Left lung (tissue), 14 donors: ENCODE measurements at places on chromosomes 6 and 20. TPM values are rescaled to one million over a fixed set of nuclear protein-coding genes. Genes with fewer than 3 reads are reported as not detected.
A peak's percentile ranks its signal among the peaks of the same experiment; 100 is the strongest.

GNAS-AS1 gene
- 0.92 TPM for polyA plus RNA-seq

ZNF343 gene
- 17.4 TPM for polyA plus RNA-seq

CALHM5 gene
- 4.8 TPM for polyA plus RNA-seq

HLA-B gene
- 364 TPM for polyA plus RNA-seq

FOXO3 gene
- 62.7 TPM for polyA plus RNA-seq

GRCh38 chr6:159494586-159494972 lies 198.5 kb downstream of the SOD2 start:
- DNase-seq, result no peak
- H3K4me1 ChIP-seq, result peaks cover 4% of the 10 kb centered on the region
- H3K27ac ChIP-seq, result no peak overlapping the region

DNA sequence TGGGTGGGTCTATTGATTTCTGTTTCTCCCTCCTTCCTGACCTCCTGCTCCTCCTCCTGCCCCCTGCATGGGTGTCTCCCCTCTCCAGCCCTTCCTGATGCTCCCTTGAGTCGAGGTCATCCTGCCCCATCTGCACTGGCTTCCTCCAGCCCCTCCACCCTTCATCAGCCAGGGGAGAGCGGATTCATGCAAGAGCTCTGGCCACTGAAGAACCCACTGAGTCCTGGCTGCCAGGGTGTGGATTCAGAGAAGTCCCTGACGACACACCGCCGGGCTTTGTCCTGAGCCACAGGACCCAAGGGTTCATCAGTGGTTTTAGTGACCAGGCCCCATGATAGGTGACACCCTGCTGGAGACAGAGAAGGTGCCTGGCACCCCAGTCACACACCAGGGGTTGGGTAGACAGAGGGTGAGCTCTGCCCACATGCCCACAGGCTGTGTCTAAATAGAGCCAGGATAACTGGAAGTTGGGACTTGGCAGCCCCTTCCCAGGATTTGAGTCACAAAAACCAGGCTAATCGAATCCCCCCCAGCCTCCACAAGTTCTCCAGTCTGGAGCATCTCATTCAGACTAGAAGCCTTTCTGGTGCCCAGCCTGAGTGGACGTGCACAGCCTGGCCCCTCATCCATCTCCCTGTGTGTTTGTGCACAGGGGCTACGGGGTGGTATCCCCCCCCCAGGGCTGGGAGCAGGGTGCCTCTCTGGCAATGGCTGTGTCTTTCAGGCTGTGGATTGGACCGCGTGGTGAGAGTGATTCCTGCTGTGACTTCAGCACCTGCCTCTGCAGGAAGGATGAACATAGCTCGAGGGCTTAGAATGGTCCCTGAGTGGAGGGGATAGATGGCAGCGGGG lies 1.2 kb downstream of the GFRA4 start:
- peaks cover 26% of the 10 kb centered on the region for H3K27me3 ChIP-seq
- no peaks in the 10 kb centered on the region for H3K4me1 ChIP-seq
- H3K4me3 ChIP-seq, result no peak overlapping the region
- H3K36me3 ChIP-seq, result no peaks in the 10 kb centered on the region
- H3K27ac ChIP-seq, result no peak overlapping the region

DNA sequence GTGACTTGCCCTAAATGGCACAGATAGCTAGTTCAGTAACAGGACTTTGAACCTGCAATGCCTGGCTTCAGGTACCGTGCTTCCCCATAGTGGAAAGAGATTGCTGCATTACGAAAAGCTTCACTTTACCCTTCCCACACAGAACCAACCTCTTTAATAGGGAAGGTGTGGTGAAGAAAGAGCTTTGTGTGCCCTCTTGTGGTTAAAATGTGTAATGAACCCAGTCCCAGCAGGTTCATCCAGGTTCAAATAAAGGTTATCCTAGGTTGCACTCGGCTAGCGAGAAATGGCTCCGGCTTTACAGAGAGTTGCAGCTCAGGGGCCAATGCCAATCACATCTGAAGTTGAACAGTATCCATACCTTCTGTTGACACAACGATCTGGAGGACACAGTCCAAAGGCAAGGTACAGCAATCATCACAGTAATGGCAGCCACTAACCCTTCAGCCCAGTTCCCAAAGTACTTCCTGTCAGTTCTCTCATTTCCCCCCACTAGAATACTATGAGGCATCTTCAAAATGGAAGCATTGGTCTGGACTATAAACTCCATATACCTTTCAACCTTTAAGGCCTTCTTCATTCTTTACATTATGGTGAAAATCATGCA lies 3.0 kb downstream of the DEFB115 start:
- H3K36me3 ChIP-seq, result no peaks in the 10 kb centered on the region
- no peak overlapping the region for H3K4me3 ChIP-seq
- H3K4me1 ChIP-seq, result no peaks in the 10 kb centered on the region
- no peak for DNase-seq

DNA sequence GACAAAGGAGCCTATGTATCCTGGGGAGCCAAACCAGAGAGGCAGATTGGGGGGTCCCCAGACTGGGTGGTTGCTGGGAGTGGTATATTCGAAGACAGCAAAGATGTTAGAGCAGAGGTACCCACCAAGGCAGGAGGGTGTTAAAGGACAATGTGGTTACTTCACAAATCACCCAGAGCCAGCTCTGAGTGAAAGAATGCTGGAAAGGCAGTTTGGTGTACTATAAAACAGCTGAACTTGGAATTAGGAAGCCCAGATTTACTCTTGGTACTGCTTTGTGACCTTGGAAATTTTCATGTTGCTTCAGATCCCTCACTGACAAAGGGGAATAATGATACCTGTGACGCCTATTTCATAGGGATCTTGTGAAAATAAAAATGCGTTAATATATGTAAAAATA lies 121.6 kb downstream of the CD164 start:
- H3K36me3 ChIP-seq, result no peaks in the 10 kb centered on the region
- H3K4me1 ChIP-seq, result no peaks in the 10 kb centered on the region
- no peaks in the 10 kb centered on the region for H3K27me3 ChIP-seq
- no peak overlapping the region for H3K4me3 ChIP-seq
- no peak overlapping the region for H3K27ac ChIP-seq
- DNase-seq, result no peak

- no peak for DNase-seq
- no peaks in the 10 kb centered on the region for H3K27me3 ChIP-seq
- H3K4me1 ChIP-seq, result peaks cover 7% of the 10 kb centered on the region
- no peak overlapping the region for H3K4me3 ChIP-seq
- H3K36me3 ChIP-seq, result no peaks in the 10 kb centered on the region
- no peak overlapping the region for H3K27ac ChIP-seq
These were observed 6.9 kb upstream of the RAET1E start for GRCh38 chr6:149904661-149905370.

GRCh38 chr6:52964318-52964717 lies 30.8 kb downstream of the GSTA4 start:
- H3K4me1 ChIP-seq, result no peaks in the 10 kb centered on the region
- no peak overlapping the region for H3K4me3 ChIP-seq
- H3K27ac ChIP-seq, result no peak overlapping the region
- H3K36me3 ChIP-seq, result no peaks in the 10 kb centered on the region

- no peak for DNase-seq
- H3K4me3 ChIP-seq, result no peak overlapping the region
- no peaks in the 10 kb centered on the region for H3K36me3 ChIP-seq
- H3K27ac ChIP-seq, result no peak overlapping the region
- no peaks in the 10 kb centered on the region for H3K27me3 ChIP-seq
These were observed 147.5 kb upstream of the TSHZ2 start for GRCh38 chr20:52824494-52825216.

- peaks cover 59% of the 10 kb centered on the region for H3K4me1 ChIP-seq
- H3K27me3 ChIP-seq, result no peaks in the 10 kb centered on the region
- peak overlapping the region; percentile 31 for H3K27ac ChIP-seq
- H3K36me3 ChIP-seq, result no peaks in the 10 kb centered on the region
These were observed 227.6 kb downstream of the ALDH8A1 start for GRCh38 chr6:134722200-134722870.

- peak; percentile 46 for DNase-seq
- H3K4me1 ChIP-seq, result peaks cover 13% of the 10 kb centered on the region
- H3K4me3 ChIP-seq, result no peak overlapping the region
- no peaks in the 10 kb centered on the region for H3K36me3 ChIP-seq
- H3K27ac ChIP-seq, result no peak overlapping the region
- no peaks in the 10 kb centered on the region for H3K27me3 ChIP-seq
These were observed 43.6 kb upstream of the IYD start for GRCh38 chr6:150325066-150325772.

DNA sequence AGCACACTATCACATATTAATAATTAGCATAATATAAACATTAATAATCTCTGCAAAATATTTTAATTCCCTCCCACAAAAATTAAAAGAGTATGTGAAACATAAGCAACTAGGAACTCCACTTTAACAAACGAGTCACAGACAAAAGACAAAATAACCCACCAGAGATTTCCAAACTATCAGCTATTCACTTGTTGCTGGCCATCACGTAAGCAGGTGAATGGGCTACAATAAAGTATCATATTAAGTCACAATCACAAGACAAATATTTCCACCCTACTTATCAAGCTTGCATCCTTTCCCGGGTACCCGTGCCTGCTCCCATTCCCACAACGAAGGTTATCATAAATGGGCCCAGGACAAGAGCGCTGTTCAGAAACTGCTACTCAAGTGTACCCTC lies 2.5 kb downstream of the HDAC2 start:
- no peaks in the 10 kb centered on the region for H3K27me3 ChIP-seq
- H3K4me3 ChIP-seq, result no peak overlapping the region
- no peak overlapping the region for H3K27ac ChIP-seq
- peaks cover 17% of the 10 kb centered on the region for H3K4me1 ChIP-seq
- DNase-seq, result no peak

DNA sequence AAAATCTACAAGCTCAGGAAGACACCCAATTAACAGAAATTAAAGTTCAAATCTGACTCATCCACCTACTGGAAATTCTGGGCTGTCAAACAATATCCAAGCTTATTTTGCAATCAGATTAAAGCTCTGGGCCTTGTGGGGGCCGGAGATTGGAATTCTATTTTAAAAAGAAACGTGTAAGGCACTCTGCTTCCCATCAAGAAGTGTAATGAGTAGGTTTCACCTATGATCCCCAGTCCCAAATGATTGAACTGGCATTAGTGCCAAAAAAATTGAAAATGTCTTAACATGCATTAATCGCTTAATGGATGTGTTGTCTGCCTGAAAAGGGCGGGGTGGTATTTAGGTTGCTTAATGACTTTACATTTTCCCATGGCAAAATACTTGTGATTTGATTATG lies 542.4 kb upstream of the BTBD3 start:
- no peaks in the 10 kb centered on the region for H3K27me3 ChIP-seq
- DNase-seq, result no peak
- H3K27ac ChIP-seq, result no peak overlapping the region
- no peaks in the 10 kb centered on the region for H3K4me1 ChIP-seq
- H3K4me3 ChIP-seq, result no peak overlapping the region

DNA sequence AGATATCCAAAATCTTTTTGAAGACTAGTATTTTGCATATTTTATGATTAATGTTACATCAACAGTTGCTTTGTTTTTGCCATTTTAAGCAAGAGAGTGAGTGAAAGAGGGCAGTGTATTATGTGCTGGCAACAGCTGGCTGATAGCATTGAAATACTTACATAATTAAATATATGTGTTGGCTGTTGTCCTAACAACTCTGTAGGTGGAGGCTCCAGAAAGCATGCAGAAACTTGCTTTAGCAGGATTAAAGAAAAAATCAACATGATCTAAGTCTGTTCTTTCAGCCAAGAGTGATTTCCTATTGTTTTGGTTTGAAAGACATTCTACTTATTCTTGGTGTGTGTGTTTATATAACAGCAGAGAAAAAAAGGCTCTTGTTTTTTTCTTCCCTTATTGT lies 127.5 kb downstream of the CDKAL1 start:
- DNase-seq, result peak; percentile 44
- H3K27ac ChIP-seq, result no peak overlapping the region
- no peaks in the 10 kb centered on the region for H3K4me1 ChIP-seq
- H3K4me3 ChIP-seq, result no peak overlapping the region
- H3K36me3 ChIP-seq, result no peaks in the 10 kb centered on the region

DNA sequence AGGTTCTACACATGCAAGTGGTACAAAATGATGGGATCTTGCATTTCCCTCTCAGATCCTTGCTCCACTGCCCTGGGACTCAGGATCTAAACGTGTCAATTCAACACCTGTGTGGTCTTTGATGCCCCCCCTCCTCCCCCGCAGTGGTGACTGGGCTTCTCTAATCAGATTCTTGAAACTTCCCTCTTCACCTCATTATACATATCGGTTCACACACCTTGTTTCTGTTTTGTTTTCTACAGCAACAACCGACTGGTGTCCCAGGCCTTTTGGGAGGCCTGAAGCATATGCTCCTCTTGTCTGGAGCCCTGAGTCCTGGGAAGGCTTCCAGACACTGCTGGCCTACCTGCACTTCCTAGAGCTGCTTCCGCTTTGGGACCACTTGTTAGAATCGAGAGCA lies 20.0 kb downstream of the SAMD3 start:
- DNase-seq, result no peak
- no peak overlapping the region for H3K4me3 ChIP-seq
- H3K4me1 ChIP-seq, result no peaks in the 10 kb centered on the region

DNA sequence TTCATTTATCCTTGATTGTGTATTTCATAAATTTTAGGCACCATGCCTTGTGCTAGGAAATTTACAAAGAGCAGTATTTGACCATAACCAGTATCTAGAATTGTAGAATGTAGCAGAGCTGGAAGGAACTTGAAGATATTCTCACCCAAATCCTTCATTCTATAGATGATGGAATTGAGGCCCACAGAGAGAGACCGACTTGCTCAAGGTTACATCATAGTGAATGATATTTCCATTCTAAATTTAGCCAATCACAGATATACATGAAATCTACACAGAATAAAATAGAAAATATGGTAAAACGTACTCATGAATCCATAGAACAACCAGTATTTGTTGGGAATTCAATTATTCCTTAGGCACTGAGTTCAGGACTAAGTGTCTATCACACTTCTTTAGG lies 10.9 kb upstream of the SGK1 start:
- H3K4me1 ChIP-seq, result no peaks in the 10 kb centered on the region
- no peak for DNase-seq
- H3K27ac ChIP-seq, result no peak overlapping the region
- H3K4me3 ChIP-seq, result no peak overlapping the region

GRCh38 chr6:143126574-143126941 lies 65.9 kb downstream of the AIG1 start:
- H3K4me1 ChIP-seq, result no peaks in the 10 kb centered on the region
- H3K4me3 ChIP-seq, result no peak overlapping the region
- no peak overlapping the region for H3K27ac ChIP-seq

DNA sequence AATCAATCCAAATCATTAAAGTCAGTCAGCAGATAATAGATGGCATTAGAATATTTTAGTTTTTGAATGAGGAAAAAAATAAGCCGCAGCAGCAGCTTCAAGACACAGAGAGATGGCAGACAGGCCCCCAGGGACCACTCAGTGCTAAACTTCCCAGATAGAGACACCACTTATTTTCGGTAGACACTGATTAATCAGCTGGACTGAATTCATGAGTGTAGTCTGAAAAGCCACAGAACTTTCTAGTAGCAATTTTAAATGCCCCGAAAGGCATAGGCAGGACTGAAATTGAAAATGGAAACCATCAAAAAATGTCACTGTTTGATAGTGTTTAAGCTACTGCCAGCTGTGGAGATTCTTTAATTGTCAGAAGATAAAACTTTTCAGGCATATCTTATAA lies 3.1 kb upstream of the CLDN20 start:
- no peak for DNase-seq
- no peaks in the 10 kb centered on the region for H3K27me3 ChIP-seq
- H3K4me3 ChIP-seq, result no peak overlapping the region
- no peaks in the 10 kb centered on the region for H3K4me1 ChIP-seq
- no peaks in the 10 kb centered on the region for H3K36me3 ChIP-seq

GRCh38 chr6:20722455-20722854 lies 188.2 kb downstream of the CDKAL1 start:
- H3K4me3 ChIP-seq, result no peak overlapping the region
- no peaks in the 10 kb centered on the region for H3K4me1 ChIP-seq
- no peak for DNase-seq
- H3K36me3 ChIP-seq, result no peaks in the 10 kb centered on the region

GRCh38 chr6:36109092-36109491 lies 21.2 kb upstream of the MAPK13 start:
- no peak overlapping the region for H3K27ac ChIP-seq
- no peaks in the 10 kb centered on the region for H3K27me3 ChIP-seq
- H3K4me3 ChIP-seq, result no peak overlapping the region
- no peak for DNase-seq
